ENCODE measurements at places on chromosomes 2 and 18.
A peak's percentile ranks its signal among the peaks of the same experiment; 100 is the strongest.

- ATAC-seq: peak; percentile 48
Observed at GRCh38 chr2:28134262-28134812, 243.8 kb downstream of the BABAM2 start.

- no peak for ATAC-seq
Observed at GRCh38 chr2:45278365-45279078, 269.3 kb upstream of the SIX2 start.

DNA sequence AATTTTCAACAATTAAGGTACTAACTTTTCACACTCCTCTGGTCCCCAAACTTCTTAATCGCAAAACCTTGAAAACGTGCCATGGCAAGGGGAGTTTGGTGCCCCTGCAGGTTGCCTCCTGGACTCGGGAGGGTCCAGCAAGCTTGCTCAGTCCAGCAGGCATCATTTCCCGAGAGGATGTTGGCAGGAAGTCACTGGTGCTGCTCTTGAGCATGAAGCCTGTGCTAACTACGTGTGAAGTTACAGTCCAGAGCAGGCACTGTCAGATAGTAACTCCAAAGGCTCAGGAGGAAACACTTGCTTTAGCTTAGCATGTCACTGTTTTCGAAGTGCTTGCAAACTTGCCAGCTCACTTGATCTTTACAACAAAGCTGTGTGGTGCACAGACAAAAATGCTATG is 215.4 kb downstream of the MYCN start:
- ATAC-seq: no peak

- peak; percentile 1 for ATAC-seq
Observed at GRCh38 chr2:95165030-95165370, 609 bp upstream of the ZNF2 start.

GRCh38 chr2:174138161-174138560 is 110.2 kb downstream of the OLA1 start:
- no peak for ATAC-seq

DNA sequence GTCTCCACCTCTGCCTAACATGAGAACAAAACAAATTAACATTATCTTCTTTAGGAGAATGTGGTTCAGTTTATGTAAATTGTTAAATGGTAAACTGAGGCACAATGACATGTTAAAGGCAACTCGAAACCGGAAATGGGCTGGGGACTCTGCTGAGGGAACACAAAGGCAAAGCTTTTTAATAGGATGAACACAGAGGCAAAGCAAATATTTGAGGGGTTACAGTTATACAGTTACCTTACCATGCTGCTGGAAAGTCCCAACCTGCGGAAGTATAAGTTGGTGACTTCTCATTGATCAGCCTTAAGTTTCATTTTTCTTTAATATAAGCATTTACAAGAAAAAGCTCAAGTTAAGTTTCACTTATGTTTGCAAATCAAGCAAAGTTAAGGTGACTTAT is 195.0 kb downstream of the DLGAP1 start:
- ATAC-seq: peak; percentile 63

GRCh38 chr2:86552889-86553288 is 10.4 kb downstream of the CHMP3 start:
- ATAC-seq: no peak

DNA sequence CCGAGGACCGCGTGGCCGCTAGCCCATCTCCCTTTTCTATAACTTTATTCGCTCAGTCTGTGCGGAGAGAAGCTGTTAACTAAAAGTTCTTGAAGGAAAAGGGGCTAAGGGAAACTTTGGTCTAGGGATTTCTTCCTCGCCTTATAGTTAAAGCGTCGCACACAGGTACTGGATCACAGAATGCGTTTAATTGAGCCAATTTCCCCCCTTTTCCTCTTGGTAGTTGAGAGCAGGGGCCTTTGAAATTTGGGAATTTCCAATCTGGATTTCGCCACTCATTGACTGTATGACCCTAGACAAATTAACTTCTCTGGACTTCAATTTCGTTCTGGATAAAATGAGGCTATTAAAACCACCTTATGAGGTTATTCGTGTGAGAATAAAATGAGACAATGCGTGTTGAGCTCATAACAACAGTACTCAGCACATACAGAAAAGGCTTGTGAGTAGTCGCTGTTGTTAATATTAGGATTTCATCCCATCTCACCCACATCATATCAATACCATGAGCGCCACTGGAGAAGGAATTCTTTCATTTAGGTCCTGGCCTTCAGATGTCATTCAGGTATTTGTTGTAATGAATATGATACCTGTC is 763 bp upstream of the OLA1 start:
- no peak for ATAC-seq

DNA sequence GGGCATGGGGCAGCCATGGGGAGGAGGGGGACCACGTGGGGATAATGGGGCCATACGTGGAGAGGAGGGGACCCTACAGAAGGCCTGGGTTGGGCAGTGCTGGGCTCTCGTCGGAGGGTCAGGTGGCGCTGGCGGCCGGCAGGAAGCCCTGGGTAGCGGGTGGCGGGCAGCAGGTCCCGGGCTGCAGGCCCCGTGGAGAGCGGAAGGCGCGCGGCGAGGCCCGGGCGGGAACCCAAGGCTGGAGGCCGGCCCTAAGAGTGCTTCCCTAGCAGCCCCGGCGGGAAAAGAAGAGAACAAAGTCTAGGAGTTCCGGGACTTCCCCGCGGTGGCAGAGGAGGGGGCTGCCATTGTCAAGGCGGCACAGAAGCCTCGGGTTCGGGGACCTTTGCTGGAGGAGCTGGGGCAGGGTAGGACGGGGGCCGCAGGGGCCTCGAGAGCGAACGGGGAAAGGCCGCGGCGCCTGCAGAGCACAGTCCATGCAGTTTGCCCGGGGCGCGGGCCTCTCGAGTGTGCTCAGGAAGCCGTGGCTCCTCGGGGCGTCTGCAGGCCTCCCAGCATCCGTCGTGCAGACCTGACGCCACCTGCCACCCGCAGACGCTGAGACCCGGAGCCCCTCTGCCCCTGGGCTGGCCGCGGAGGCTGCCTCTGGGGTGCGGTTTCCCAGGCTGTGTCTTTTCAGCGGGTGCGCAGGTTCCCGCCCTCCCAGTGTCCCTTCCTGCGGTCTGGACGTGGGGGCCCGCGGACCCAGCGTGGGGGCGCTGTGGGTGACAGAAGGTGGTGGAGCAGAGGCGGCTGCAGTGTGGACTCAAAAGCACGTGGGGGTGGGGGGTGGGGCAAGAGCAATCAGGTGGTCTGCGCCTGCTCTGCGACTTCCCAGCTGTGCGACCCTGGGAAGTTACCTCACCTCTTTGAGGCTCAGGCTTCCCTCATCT is 19.4 kb upstream of the NCL start:
- peak; percentile 38 for ATAC-seq

DNA sequence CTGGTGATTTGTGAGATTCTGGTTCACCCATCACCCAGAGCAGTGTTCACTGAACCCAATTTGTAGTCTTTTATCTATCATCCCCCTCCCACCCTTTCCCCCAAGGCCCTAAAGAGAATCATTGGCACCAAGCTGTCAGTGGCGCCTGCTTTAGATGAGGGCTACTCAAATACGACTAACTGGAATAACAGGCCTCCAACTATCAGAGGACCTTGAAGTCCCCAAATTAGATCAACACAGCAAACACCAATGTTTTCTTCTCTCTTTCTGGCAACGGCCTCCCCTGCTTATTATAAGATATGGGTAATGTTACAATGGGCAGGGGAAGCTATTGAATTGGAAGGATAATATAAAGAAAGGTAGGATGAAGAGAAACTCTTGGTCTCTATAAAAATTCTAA is 232.3 kb downstream of the SCG2 start:
- no peak for ATAC-seq

GRCh38 chr2:70561893-70562292 is 8.3 kb upstream of the TGFA start:
- no peak for ATAC-seq

- ATAC-seq: no peak
Observed at GRCh38 chr2:72988041-72988440, 70.7 kb downstream of the EMX1 start.

GRCh38 chr2:96890726-96891385 is 21.0 kb upstream of the SEMA4C start:
- ATAC-seq: no peak

DNA sequence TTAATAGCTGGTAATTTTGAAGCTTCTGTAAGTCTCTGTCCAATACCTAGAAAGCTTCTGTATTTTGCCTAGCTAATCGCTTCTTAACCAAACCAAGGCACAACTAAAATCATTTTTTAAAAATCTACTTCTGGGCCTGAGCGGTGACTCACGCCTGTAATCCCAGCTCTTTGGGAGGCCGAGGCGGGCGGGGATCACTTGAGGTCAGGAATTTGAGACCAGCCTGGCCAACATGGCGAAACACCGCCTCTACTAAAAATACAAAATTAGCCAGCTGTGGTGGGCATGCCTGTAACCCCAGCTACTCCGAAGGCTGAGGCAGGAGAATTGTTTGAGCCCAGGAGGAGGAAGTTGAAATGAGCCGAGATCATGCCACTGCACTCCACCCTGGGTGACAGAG is 148.6 kb upstream of the FIGN start:
- ATAC-seq: no peak

- ATAC-seq: no peak
Observed at GRCh38 chr2:119434664-119435063, 3.0 kb downstream of the TMEM37 start.

GRCh38 chr18:25314151-25314837 is 37.7 kb downstream of the ZNF521 start:
- ATAC-seq: no peak

GRCh38 chr2:165522719-165523118 is 53.2 kb downstream of the CSRNP3 start:
- no peak for ATAC-seq

DNA sequence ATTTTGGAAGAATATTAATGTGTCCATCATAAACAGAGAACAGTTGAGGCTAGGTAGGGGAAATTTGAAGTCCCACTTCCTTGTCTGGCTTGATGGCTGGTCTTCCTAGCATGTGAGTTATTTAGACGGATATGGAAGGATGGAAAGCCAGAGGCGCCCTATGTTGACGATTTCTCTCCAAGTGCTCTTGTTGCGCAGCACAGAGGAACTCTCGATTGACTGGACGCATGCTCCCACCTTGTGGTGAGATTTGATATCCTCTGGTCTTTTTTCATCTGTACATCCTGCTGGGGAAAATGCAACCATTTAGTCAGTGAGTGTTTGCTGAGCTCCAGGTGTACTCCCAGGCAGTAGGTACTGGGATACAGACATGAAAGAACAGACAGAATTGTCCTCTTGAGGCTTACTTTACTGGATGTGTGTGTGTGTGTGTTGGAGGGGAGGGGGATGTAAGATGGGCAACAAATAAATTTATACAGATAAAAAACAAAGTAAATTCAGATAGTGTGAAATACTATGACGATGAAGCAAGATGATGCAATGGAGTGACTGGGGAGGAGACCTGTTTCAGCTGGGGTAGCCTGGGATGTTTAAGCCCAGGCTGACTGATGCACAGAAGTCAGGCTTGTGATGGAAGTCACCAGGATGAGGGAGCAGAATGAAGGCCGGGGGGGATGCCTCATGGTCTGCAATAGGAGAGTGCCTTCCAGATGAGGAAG is 137.2 kb downstream of the TRIM43 start:
- no peak for ATAC-seq

DNA sequence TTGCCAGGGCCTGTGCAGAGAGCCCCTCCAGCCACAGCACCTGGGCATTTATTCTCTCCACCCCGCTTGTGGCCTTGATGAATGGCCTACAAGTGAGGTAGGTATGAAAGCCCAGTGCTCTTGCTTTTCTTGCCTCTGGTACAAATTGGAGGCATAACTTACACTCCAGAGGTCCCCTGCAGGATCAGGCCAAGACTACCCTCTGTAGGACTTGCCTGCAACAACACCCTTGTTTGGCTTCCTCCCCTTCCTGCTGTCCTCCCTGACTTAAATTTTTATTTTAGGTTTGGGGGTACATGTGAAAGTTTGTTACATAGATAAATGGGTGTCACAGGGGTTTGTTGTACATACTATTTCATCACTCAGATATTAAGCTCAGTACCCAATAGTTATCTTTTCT is 95.7 kb downstream of the CDC42EP3 start:
- no peak for ATAC-seq

DNA sequence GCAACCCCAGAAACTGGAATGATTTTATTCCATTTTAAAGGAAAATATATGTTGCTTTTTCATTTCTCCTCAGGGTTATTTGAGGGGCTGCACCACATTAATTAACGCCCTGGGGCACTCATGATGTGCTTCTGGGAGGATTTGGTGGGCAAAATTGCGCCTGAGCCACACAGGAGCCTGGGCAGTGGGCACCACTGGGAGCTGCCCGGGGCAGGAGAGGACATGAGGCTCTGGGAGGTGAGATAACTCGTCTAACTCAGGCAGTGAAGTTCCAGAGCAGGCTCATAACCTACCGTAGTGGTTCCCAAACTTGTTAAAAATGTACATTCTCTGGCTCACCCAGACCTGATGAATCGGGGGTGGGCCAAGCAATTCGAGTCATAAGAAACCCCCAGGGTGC is 68.3 kb downstream of the EDAR start:
- ATAC-seq: no peak

GRCh38 chr18:31267823-31268481 is 50.0 kb upstream of the DSG1 start:
- ATAC-seq: no peak

- no peak for ATAC-seq
Observed at GRCh38 chr2:54329482-54330161, 73.6 kb upstream of the TSPYL6 start.

DNA sequence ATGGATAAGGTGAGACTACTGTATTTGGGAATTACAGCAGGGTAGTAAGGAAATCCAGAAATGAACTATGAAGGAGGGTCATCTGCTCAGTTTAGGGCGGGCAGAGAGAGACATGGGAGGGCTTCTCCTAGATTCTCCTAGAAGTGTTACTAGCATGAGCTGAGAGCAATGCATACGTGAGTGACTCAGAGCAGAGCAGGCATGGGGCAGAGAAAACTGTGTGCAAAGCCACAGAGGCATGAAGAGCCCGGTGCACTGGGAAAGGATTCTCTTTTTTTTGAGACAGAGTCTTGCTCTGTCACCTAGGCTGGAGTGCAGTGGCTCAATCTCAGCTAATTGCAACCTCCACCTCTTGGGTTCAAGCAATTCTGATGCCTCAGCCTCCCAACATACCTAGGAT is 116.2 kb downstream of the SOCS6 start:
- ATAC-seq: no peak

DNA sequence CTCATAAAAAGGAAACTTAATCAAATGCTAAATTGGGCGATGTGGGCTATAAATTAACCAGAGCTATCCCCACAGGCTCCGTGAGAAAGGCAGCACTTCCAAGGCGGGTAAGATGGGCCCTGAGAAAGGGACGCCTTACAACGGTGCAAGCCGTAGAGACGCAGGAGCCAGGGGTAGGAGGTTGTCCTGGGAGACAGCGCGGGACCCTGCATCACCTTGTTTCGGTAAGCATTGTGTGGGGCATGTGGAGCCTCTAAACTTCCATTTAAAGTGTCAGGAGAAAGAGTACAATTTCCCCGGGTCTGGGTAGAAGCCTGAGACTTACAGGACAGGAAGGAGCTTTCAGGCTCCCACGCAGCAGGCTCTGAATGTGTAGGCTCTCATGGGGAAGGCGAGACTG is 1.2 kb upstream of the PER2 start:
- ATAC-seq: no peak

- ATAC-seq: no peak
Observed at GRCh38 chr18:22378672-22379282, 38.9 kb downstream of the CTAGE1 start.
